Nucleus accumbens (tissue), 56 donors: ENCODE measurements at places on chromosomes 16 and 17.
A peak's percentile ranks its signal among the peaks of the same experiment; 100 is the strongest.

DNA sequence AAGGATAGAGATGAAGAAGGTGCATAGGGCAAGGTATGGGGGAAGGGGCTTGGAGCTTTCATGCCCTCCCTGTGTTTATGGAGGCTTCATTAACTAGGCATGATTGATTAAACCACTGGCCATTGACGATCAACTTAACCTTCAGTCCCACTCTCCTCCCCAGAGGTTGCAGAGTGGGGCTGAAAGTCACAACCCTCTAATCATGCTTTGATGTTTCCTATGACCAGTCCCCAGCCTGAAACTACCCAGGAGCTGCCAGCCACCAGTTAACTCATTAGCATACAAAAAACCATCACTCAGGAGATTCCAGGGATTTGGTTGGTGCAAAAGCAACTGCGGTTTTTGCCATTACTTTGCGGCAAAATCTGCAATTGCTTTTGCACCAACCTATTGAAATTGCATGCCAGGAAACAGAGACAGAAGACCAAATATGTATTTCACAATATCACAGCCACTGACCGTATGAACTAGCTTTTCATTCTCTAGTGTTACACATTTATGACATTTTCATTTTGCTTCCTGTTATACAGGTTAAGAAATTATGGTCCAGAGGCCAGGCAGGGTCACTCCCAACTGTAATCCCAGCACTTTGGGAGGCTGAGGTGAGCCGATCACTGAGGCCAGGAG lies 5.4 kb downstream of the GFOD2 start:
- no peak for DNase-seq

GRCh38 chr17:38967290-38967738 lies at the start of gene FBXO47:
FBXO47 (minus strand) TSS chr17:38967403; CDS start chr17:38963025, 4,378 bp downstream.
- DNase-seq, result peak; percentile 81

GRCh38 chr16:80608946-80609345 lies 68.2 kb downstream of the DYNLRB2 start:
- DNase-seq, result no peak

DNA sequence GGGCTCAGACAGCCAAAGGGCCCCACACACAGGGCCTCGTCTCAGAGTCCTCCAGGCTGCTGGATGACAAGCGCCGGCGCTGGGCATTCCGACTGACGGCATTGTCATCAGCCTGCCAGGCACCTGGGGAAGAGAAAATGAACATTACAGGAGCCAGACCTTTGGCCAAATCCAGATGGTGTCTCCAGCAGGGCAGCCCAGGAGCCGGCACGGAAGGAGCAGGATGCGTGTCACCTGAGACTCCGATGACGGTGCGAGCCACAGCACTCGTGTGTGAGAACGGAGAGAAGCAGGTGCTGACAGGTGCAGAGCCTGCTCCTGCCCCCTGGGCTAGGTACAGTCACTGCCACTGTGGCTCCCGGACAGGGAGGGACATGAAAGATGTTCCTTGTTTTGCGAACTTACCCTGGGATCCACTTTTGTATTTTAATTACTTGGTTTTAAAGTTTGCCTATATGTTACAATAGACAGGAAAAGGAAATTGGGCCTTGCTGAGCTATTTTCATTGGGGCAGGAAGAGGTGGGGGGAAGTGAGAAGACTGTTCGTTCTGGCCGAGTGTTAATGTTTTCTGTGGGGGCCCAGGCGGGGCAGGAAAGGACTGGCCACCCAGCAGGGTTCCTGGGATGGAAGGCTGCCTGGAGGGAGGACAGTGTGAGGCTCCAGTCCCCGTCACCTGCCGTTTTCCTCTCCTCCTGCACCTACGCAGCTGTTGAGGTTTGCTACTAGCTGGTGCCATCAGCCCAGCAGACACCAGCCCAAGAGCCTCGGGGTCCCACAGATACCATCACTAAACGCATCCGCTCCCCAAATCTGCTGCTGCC lies 4.4 kb upstream of the FOXJ1 start:
- DNase-seq, result no peak

- DNase-seq, result no peak
These were observed 13.5 kb upstream of the KSR1 start for GRCh38 chr17:27442702-27443101.
